ENCODE measurements at places on chromosomes 1 and 21. TPM values are rescaled to one million over a fixed set of nuclear protein-coding genes. Genes with fewer than 3 reads are reported as not detected.

The RGSL1 gene
- not detected for total RNA-seq

The ECE1 gene
- 38.9 TPM for total RNA-seq

The GJA9 gene
- not detected for total RNA-seq

The LCE1F gene
- total RNA-seq, result not detected

- no peak for DNase-seq
- no peak overlapping the region for H3K4me3 ChIP-seq
- H3K27me3 ChIP-seq, result no peaks in the 10 kb centered on the region
- H3K36me3 ChIP-seq, result peaks cover 66% of the 10 kb centered on the region
- H3K4me1 ChIP-seq, result peaks cover 2% of the 10 kb centered on the region
- no peak overlapping the region for H3K27ac ChIP-seq
Measured at GRCh38 chr1:40766017-40766416, 17.6 kb upstream of the KCNQ4 start.

DNA sequence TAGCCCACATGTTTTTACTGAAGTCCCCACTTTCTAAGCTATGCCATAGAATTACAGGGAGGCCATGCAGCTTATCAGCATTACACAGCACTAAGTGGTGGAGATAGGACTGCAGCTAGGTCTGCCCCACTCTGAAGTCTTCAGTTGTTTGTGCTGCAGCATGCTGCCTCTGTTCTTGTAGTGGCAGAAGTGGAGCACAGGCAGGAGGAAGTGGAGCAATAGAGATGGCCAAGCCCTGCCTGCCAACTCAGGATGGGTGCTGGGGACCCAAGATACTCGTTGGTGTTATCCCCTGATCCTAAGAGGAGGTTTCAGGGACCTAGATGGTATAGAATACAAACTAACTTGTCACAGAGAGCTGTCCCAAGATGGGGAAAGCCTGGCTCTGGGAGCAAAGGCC, 12.9 kb downstream of the MRPL37 start:
- H3K27me3 ChIP-seq, result no peaks in the 10 kb centered on the region
- H3K4me1 ChIP-seq, result no peaks in the 10 kb centered on the region
- H3K27ac ChIP-seq, result no peak overlapping the region
- peaks cover 19% of the 10 kb centered on the region for H3K36me3 ChIP-seq
- H3K4me3 ChIP-seq, result no peak overlapping the region

GRCh38 chr1:29398431-29398830, 162.1 kb downstream of the PTPRU start:
- no peak for DNase-seq
- H3K4me1 ChIP-seq, result no peaks in the 10 kb centered on the region
- H3K27me3 ChIP-seq, result no peaks in the 10 kb centered on the region
- H3K27ac ChIP-seq, result no peak overlapping the region
- no peak overlapping the region for H3K4me3 ChIP-seq

GRCh38 chr1:1487701-1488100, 16.1 kb downstream of the ATAD3B start:
- H3K4me1 ChIP-seq, result peaks cover 12% of the 10 kb centered on the region
- DNase-seq, result no peak
- peaks cover 19% of the 10 kb centered on the region for H3K36me3 ChIP-seq
- no peak overlapping the region for H3K4me3 ChIP-seq
- H3K27ac ChIP-seq, result no peak overlapping the region

- H3K27me3 ChIP-seq, result no peaks in the 10 kb centered on the region
- H3K4me1 ChIP-seq, result no peaks in the 10 kb centered on the region
Measured at GRCh38 chr1:89489047-89489729, 35.4 kb upstream of the LRRC8B start.

GRCh38 chr1:178495741-178496409, 889 bp downstream of the CLEC20A start:
- H3K27me3 ChIP-seq, result no peaks in the 10 kb centered on the region
- H3K36me3 ChIP-seq, result no peaks in the 10 kb centered on the region
- H3K4me1 ChIP-seq, result no peaks in the 10 kb centered on the region
- H3K27ac ChIP-seq, result no peak overlapping the region
- H3K4me3 ChIP-seq, result no peak overlapping the region
- no peak for DNase-seq

DNA sequence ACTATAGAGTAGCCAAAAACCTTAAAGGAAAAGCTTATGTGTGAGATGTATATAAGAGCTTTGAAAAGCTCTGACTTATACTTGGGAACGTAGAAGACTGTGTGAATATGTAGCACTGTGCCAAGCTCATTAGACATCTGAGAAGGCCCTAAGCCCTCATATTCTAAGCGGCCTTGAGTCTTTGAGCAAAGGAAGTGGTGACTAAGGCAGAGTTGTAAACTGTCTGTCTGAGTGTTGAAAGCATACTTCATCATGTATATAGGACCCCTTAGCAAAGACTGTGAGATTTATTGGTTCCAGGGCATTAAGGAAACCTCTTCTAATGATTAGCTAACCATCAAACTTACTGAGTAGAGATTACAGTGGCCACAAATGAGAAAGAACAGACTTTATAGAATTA, 153.3 kb upstream of the LYPLAL1 start:
- no peak overlapping the region for H3K4me3 ChIP-seq
- H3K27ac ChIP-seq, result no peak overlapping the region
- no peaks in the 10 kb centered on the region for H3K27me3 ChIP-seq
- no peaks in the 10 kb centered on the region for H3K4me1 ChIP-seq

- H3K27ac ChIP-seq, result no peak overlapping the region
- no peaks in the 10 kb centered on the region for H3K36me3 ChIP-seq
- no peaks in the 10 kb centered on the region for H3K27me3 ChIP-seq
- H3K4me1 ChIP-seq, result peaks cover 3% of the 10 kb centered on the region
- no peak overlapping the region for H3K4me3 ChIP-seq
- no peak for DNase-seq
Measured at GRCh38 chr21:31340514-31340913, 3.5 kb downstream of the TIAM1 start.

DNA sequence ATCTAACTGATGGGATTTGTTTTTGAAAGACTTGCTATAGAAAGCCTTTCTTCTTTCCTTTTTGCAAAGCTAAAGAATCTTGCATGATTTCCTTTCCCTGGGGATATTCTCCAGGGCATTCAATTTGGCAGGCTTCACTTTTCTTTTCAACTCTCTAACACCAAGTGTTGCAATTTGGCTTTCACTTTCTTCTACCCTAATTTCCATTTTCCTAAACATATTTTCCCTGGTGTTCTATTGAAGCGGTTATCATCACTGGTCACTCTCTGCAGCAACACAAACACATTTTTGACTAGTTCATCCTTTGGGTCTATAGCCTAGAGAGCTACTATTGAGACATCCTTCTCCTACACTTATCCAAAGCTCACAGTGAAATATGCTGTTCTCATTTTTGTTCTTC, 424.5 kb downstream of the NEGR1 start:
- H3K36me3 ChIP-seq, result no peaks in the 10 kb centered on the region
- DNase-seq, result no peak
- no peaks in the 10 kb centered on the region for H3K27me3 ChIP-seq
- no peaks in the 10 kb centered on the region for H3K4me1 ChIP-seq
- H3K27ac ChIP-seq, result no peak overlapping the region

DNA sequence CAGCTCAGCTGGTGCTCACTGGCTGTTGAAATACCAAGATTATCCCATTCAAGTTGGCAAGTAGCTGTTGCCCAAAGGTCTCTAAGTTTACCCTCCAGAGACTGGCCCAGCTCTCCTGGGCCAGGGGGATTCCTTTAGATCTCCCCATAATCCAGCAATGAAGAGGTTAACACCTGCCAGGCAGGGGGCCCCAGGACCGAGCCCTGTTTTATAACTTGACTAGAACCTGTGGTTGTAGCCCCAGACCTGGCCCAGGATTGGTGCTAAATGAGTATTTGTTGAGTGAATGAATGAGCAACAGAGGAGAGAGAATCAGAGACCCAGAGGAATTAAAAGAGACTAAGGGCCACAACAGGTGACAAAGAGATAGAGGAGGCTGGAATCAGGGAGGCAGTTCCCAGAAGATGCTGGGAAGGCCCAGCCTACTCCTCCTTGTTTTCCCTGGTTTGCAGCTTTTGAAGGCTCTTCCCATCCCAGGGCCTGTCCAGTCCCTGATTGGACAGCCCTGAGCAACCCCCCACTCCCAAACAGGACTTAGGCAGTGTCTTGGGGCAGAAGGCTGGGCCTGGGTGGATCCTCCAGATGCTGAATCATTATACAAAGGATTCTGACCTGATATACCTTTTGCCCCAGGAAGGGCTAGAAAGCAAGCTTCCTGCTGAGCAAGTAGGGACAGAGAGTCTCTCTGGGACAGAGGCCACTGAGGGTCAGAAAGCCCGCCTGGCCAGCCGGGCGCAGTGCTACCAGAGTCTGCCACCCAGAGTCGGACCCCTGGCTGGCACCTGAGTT, 2.4 kb upstream of the RHBG start:
- no peak for DNase-seq
- H3K36me3 ChIP-seq, result no peaks in the 10 kb centered on the region
- no peaks in the 10 kb centered on the region for H3K27me3 ChIP-seq
- no peak overlapping the region for H3K27ac ChIP-seq
- peaks cover 5% of the 10 kb centered on the region for H3K4me1 ChIP-seq
- no peak overlapping the region for H3K4me3 ChIP-seq

DNA sequence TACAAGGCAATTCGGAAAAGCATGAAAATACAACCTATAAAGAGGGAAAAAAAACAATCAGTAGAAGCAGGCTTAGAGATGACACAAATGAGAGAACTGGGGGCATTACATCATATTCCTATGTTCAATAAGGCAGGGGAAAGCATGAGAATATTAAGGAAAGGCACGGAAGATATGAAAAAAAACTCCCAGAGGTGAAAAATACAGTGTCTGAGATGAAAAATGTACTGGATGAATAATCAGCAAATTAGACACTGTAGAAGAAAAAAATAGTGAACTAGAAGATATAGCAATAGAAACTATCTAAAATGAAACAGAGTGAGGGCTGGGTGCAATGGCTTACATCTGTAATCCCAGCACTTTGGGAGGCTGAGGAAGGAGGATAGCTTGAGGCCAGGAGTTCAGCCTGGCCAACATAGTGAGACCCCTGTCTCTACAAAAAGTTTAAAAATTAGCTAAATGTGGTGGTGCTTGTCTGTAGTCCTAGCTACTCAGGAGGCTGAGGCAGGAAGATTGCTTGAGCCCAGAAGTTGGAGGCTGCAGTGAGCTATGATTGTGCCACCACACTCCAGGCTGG, 101.8 kb downstream of the ST3GAL3 start:
- no peaks in the 10 kb centered on the region for H3K36me3 ChIP-seq
- DNase-seq, result no peak
- H3K27ac ChIP-seq, result no peak overlapping the region
- no peak overlapping the region for H3K4me3 ChIP-seq
- H3K27me3 ChIP-seq, result no peaks in the 10 kb centered on the region
- H3K4me1 ChIP-seq, result no peaks in the 10 kb centered on the region

DNA sequence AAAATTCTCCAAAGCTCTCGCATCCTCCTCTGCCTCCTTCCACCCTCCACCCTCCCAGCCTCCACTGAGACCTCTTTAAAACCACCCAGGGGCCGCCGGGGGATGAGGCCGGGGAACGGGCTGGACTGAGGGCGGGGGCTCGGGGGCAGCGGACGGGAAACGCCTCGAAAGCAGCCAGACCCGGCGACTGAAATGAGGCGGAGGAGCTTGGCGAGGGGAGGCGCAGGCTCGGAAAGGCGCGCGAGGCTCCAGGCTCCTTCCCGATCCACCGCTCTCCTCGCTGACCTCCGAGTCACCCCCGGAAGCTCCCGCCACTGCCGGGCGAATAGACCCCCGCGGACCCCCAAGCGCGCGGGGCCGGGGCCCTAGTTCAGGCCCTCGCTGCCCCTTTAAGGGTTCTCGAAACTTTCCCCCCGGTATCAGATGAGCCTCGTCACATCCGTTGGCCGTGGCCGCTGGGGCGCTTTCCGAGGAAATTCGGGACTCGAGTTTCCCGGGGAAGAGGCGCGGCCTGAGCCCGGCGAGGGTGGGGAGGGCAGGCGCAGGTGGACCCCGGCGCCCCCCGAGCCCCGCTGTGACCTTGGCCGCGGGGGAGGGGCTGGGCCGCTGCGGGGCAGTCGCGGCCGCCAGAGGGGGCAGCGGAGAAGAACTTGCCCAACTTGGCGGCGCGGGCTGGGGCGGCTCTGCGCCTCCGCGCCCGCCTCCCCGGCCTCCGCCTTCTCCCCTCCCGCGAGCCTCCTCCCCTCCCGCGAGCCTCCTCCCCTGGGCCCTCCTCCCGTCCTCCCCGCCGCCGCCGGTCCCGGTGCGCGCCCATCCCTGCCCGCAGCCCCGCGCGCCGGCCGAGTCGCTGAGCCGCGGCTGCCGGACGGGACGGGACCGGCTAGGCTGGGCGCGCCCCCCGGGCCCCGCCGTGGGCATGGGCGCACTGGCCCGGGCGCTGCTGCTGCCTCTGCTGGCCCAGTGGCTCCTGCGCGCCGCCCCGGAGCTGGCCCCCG, at the start of gene BACE2:
Gene BACE2, plus strand, starts transcription at position 813 of the 995 bp plus-strand sequence. Its CDS starts 104 bp downstream, at position 917.
- no peak within 1 kb of the TSS for H3K4me3 ChIP-seq
- H3K36me3 ChIP-seq, result no peaks in the 10 kb centered on the region
- no peaks in the 10 kb centered on the region for H3K4me1 ChIP-seq
- DNase-seq, result peak; percentile 82
- H3K27me3 ChIP-seq, result peaks cover 4% of the 10 kb centered on the region
- peak within 1 kb of the TSS; percentile 78 for H3K27ac ChIP-seq

GRCh38 chr1:213103377-213104306, 52.6 kb downstream of the RPS6KC1 start:
- no peak overlapping the region for H3K27ac ChIP-seq
- DNase-seq, result no peak
- no peak overlapping the region for H3K4me3 ChIP-seq
- peaks cover 3% of the 10 kb centered on the region for H3K36me3 ChIP-seq
- H3K4me1 ChIP-seq, result no peaks in the 10 kb centered on the region
- no peaks in the 10 kb centered on the region for H3K27me3 ChIP-seq

GRCh38 chr1:26555550-26555981, 26.0 kb downstream of the RPS6KA1 start:
- H3K4me1 ChIP-seq, result no peaks in the 10 kb centered on the region
- H3K27ac ChIP-seq, result no peak overlapping the region
- H3K27me3 ChIP-seq, result no peaks in the 10 kb centered on the region
- peaks cover 4% of the 10 kb centered on the region for H3K36me3 ChIP-seq
- no peak overlapping the region for H3K4me3 ChIP-seq

DNA sequence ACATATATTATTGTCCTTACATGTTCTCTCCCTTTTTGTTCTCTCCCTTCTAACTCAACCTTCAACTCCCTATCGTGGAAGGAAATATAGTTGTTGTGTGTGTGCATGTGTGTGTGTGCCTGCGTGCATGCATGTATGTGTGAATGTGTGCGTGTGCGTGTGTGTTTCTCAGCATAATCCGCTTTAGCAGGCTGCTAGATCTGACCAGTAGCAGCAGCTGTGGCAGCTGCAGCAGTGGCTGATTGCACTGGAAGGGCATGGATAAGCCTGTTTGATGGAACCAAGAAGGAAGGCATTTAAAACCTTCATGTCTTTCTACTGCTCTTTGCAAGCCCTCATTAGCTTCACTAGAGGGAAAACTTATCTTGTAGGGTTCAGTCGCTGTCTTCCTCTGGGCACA, 65.6 kb upstream of the IRF2BP2 start:
- no peaks in the 10 kb centered on the region for H3K36me3 ChIP-seq
- H3K4me1 ChIP-seq, result peaks cover 4% of the 10 kb centered on the region
- H3K27ac ChIP-seq, result no peak overlapping the region
